Stimulated activated CD4-positive, alpha-beta T cell treated with anti-CD3 and anti-CD28 coated beads, Interleukin-15, amount 100 ng/mL, for 24 hours (primary cell): ENCODE measurements at places on chromosomes 1 and 21.
A peak's percentile ranks its signal among the peaks of the same experiment; 100 is the strongest.

- DNase-seq, result no peak
Observed at GRCh38 chr1:9883585-9884449, 26.3 kb downstream of the CTNNBIP1 start.

DNA sequence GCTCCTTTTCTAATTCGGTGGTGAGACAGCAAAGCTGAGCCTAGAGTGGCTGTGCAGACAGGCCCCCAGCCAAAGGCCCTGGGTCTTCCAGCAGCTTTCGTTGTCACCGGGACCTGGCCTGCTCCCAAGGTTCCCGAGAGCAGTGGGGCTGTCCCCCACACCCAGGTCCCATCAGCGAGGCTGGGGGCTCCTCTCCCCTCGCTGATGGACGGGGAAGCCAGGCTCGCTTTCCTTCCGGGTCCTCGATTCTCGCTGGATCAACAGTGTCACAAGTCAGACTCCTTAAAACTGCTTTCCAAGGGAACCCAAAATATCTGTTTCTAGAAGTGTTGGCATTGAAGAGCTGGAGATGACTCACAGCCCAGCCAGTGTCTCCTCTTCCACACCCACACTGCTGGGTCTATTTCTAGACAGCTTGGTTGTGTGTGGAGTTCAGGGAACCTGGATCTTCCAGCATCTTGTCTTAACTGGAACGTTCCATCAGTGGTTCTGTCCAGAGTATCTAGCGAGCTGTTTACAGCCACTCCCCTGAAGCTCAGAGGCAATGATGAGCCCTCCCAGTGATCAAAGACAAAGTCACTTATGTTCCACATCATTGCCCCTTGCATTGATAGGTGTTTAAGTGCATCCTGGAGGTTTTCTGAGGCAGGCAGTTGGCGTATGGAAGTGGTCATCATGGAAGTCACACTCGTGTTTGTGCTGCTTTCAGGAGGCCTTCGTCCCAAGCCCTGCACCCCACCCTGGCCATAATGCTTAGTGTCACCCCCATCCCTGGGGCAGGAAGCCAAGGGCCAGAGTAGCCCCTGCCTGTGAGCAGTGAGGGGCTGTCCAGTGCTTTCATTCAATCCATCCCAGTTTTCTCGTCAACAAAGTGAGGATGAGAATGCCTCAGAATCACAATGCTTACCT lies 35.2 kb downstream of the RRP1 start:
- no peak for DNase-seq

DNA sequence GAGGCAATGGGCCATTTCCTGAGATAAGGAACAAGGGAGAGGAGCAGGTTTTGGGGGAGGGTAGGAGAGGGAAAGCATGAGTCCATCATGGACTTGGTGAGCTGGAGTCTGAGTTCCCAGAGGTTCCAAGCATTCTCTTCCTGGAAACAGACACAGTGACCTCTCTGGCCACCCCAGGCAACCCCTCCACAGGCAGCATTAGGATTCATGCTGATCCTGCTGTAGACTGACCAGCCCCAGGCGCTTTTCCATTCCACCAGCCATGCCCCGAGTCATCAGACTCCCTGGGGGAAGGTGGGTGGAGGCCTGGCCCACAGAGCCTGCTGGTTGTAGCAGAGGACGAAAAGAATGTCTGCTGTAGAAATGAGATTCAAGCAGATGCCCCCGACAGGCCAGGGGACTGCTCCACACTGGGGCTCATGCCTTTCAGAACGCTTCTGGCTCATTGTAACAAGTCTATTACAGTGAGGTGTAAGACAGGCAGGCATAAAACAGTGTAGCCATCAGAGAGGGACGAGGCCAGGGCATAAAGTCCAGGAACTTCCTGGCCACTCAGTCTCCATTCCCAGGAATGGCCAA lies 52.2 kb downstream of the KCND3 start:
- DNase-seq, result no peak

- DNase-seq, result peak; percentile 70
Observed at GRCh38 chr1:153985341-153985912, 712 bp downstream of the RAB13 start.

GRCh38 chr1:119222271-119222670 lies 81.8 kb upstream of the WARS2 start:
- no peak for DNase-seq

DNA sequence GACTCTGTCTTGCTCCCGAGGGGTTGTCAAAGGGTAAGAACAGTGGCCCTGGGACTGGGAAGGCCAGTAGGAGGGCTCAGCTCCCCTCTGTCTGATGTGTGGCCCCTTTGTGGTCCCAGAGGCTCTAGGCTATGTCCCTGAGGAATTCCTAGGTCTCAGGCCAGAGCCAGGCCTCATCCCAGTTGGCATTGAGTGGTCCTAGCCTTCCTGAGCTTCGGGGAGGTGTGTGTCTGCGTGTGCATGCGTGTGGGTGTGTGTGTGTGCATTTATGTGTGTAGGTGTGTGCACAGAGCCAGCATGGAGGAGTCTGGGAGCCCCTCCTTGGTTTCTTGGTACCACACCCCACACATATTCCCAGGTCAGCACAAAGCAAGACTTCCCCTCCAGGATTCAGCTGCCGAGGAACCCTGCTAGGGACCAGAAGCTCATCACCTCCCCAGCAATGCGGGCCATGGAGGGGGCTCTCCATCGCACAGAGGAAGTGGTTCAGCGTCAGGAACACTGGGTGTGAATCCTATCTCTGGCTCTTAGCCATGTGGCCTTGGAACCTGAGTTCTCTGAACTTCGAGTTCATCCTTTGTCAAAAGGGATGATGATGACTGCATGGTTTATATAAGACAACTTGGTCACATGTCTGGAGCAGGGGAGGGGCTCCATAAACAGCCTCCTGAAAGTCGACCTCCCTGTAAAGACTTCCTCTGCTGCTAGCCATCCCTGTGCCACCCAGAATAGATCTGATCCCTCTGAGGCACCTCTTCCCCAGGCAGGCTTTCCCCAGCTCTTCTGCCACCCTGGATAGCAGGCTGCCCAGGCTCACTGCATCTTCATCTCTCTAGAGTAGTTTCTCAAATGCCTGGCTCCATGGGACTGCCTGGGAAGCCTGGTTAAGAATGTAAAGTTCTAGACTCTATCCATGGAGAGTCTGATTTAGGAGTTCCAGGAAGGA lies 8.3 kb upstream of the EPS8L3 start:
- DNase-seq, result no peak

GRCh38 chr1:169105434-169106094 lies 926 bp upstream of the ATP1B1 start:
- peak; percentile 45 for DNase-seq
